ENCODE measurements at places on chromosomes 4 and X. TPM values are rescaled to one million over a fixed set of nuclear protein-coding genes. Genes with fewer than 3 reads are reported as not detected.

Gene MAGEA9
- not detected for total RNA-seq

Gene CDX4
- not detected for total RNA-seq

Gene MAGEA2B
- not detected for total RNA-seq

Gene PAGE1
- not detected for total RNA-seq

Gene HTRA3
- 43.7 TPM for total RNA-seq

Gene WDR13
- total RNA-seq = 99.9 TPM

Gene NWD2
- not detected for total RNA-seq

Gene IGSF1
- not detected for total RNA-seq

Gene TRPC3
- total RNA-seq = 1.1 TPM

Gene GAGE2A
- total RNA-seq = not detected

Gene OPRPN
- total RNA-seq = not detected

Gene EGF
- total RNA-seq = 9.1 TPM

All from Peyer's patch (tissue), 4 donors.